Activated CD4-positive, alpha-beta T cell treated with anti-CD3 and anti-CD28 coated beads, Interleukin-2, amount 50 U/mL, for 48 hours (primary cell): ENCODE measurements at places on chromosomes 4 and X.
A peak's percentile ranks its signal among the peaks of the same experiment; 100 is the strongest.

DNA sequence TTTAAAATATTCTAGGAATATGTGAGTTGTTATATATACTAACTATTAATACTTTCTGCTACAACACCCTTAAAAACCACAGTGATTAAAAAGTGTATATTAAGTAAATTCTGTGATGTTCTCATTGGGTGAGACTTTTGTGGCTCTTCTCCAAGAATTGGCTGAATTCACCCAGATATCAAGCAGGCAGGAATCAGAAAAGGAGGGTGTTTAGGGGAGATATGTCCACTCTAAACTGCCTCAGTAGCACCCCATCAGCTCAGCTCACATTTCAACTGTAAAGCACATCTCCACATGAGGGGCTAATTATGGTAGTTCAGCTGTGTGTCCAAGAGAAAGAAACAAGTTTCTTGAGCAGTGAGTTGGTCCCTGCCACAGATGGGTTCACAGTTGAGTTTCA lies 165.0 kb downstream of the GALNTL6 start:
- no peak for DNase-seq

GRCh38 chr4:53752124-53752523 lies 160.8 kb upstream of the LNX1 start:
- no peak for DNase-seq

GRCh38 chr4:76365636-76366035 lies 55.3 kb downstream of the CCDC158 start:
- no peak for DNase-seq

- DNase-seq, result no peak
These were observed 76.8 kb downstream of the LNX1 start for GRCh38 chr4:53514509-53514908.

DNA sequence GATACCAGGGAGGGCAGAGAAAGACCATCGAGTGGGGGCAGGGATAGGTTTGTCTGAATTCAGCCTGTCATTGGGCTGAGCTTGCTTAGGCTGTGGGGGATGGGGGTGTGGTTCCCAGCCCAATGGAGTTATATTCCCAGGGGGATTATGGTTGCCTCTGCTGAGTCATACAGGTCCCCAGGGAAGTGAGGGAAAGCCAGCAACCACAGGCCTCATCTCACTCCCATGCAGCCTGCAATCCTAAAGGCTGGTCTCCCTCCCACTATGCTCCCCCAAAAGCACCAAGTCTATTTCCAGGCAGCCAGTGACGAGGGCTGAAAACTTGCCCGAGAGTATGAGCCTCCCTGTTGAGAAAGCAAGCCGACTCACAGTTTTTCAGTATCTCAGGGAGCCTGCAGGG lies 39.3 kb downstream of the AFM start:
- no peak for DNase-seq

GRCh38 chrX:38500141-38500540 lies 61.2 kb upstream of the TSPAN7 start:
- DNase-seq, result no peak

GRCh38 chr4:143281507-143282190 lies 55.0 kb upstream of the GAB1 start:
- DNase-seq, result no peak

DNA sequence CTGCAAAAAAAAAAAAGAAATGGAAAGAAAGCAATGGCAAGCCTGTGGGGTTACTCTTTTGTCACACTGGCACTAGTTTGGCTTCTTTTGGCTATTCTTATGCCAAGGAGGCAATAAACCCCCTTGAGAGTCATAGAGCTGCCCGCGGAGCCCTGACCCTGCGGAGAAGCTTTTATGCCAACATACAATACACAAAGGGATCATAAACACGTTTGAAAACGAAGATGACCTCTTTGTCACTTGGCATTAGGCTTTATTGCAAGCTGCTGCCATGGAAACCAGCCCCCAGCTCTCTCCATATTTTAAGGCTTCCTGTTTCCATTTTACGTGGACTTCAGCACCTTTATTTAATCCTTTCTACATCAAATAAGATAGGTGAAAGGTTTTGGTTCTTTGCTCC lies 7.6 kb downstream of the NEUROG2 start:
- no peak for DNase-seq

DNA sequence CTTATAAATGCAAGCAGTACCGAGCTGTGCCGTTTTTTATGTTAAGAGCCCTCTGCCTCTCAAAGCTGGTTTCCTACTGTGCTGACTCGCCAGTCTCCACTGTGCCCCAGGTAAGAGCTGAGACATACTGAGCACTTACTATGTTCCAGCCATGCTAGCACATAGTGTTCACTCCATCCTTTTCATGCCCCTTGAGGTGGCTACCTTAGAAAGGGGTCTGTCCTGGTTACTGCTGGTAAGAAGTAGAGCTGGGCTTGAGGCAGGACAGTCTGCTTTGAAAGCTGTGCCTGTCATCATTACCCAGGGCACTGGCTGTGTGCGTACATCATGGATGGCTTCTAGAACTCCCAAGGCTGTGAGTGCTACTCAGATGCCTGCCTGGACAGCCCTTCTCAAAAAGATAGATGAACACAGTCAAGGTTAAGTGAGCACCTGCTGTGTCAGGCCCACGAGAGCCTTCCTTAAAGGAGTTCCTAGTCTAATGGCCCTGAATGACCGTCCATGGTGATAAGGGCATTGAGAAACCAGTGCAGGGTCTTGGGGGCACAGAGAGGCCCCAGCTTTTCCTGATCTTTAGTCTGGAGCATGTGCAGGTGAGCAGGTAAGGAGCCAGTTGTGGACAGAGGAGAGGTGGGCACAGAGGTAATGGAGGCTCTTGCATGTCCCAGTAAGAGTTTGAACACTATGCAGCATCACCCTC lies 1.6 kb downstream of the STK32B start:
- no peak for DNase-seq

DNA sequence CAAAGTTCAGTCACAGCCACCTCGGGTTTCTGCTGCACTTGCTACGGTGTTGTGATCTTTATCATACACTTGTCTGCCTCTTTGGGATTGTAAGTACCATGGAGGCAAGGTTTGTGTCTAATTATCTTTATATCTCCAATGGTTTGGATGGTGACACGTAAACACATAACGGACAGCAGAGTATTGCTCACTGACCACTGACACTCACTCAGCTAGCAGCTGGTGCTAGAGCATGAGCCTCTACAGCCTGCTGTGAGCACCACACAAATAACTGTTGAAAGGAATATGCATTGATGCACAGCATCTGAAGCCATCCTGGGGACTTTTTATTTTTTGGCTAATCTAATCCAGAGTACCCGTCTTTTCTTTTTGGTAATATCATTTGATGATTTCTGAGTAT lies 156.0 kb downstream of the DCLK2 start:
- DNase-seq, result no peak

GRCh38 chr4:113447769-113448168 lies 313.8 kb downstream of the CAMK2D start:
- peak; percentile 27 for DNase-seq

- no peak for DNase-seq
These were observed 132.8 kb upstream of the FUNDC1 start for GRCh38 chrX:44675362-44676024.

GRCh38 chr4:123476089-123476488 lies 79.5 kb downstream of the SPRY1 start:
- DNase-seq, result no peak

DNA sequence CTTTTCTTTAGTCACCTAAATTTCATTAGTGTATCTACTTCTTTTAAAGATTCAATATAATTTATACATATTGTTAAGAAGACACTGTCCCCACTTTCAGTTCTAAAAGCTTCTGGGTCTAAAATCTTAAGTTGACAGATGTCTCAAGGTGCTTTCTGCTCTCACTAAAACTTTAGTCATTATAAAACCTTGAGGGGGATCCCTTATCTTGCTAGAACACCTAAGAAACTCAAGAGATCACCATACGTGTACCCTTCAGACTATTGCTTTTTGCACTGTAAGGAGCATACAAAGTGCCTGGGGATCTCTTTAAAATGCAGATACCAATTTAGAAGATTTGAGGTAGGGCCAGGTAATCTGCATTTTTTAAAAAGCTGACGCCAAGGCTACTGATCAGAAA lies 30.1 kb downstream of the CYBB start:
- DNase-seq, result no peak

GRCh38 chr4:105181259-105181658 lies 34.6 kb downstream of the TET2 start:
- DNase-seq, result no peak

- DNase-seq, result no peak
These were observed 130.3 kb downstream of the DIPK2B start for GRCh38 chrX:45070116-45071007.

DNA sequence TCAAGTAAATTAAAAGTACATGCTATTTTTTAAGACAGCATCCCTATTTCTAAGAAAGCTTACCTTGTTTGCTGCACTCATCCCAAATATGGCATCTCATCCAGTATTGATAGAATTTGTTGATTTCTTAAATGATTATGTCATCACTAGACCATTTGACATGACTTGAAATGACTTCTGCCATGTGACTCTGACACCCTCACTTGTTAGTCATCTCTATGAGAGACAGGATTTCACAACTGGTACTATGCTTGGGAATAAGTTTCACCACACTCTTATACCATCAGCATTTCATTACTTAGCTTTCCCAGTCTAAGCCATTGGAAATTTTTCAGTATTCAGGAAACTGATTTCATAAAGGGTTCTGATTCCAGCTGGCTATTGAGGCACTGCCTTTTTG lies 55.3 kb downstream of the TMPRSS11F start:
- DNase-seq, result no peak

GRCh38 chr4:21139327-21139726 lies 439.1 kb downstream of the PACRGL start:
- DNase-seq, result no peak

DNA sequence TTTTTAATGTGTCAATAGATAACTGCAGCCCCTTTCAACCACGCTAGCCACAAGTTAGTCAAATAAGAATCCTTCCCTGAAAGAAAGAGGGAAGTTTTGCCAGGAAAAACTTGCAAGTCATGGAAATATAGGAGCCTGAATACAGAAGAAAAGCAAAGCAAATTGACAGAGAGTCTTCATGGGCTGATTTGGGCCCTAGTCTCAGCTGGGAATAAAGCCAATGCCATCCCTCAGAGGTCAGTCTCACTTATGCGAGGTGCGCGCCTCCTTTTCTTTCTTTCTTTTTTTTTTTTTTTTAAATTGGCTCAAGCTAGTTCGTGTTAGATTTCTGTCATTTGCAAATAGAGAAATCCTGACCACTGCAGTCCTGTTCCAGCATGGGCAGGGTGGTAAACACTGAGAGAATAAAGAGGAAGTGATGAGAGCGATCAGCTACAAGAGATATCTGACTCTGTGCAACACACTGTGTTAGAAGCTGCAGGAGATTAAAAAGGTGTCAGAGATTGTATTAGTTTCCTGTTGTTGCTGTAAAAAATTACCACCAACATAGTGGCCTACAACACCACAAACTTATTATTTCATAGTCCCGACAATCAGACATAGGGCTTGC lies 299.7 kb downstream of the LDB2 start:
- DNase-seq, result no peak

- no peak for DNase-seq
These were observed 133.4 kb upstream of the TACR3 start for GRCh38 chr4:103853146-103853545.

DNA sequence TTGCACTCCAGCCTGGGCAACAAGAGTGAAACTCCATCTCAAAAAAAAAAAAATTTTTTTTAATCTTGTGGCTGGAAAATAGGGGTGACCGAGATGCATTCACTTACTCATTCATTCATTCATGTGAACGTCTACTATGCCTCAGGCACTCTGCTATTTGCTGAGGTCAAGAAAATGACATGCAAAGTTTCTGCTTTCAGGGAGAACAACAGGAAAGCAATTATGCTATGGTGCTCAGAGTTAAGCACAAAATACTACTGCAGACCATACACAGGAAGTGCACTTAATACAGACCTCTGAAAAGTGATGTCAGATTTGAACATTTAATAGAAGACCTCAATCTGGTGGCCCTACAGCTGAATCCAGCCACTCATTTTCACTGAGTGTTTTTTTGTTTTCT lies 59.6 kb upstream of the DUSP21 start:
- no peak for DNase-seq

DNA sequence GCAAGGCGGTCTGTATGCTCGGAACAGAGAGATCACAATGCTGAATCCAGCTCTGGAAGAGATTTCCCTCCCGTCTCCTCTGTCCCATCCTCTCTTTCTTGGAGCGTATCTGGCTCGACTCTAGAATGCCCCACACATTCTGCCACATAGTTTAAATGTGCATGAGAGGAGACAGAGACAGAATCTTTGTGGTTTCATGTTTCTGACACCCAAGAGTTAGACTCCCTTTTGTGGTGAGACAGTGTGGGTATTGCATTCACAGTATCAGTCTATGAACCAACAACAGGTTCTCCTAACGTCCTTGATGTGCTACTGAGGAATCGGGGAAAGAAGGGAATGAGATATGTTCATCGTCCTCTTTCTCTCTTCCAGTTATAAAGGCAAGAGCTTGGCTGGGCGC lies 25.3 kb downstream of the FAM47E start:
- no peak for DNase-seq

DNA sequence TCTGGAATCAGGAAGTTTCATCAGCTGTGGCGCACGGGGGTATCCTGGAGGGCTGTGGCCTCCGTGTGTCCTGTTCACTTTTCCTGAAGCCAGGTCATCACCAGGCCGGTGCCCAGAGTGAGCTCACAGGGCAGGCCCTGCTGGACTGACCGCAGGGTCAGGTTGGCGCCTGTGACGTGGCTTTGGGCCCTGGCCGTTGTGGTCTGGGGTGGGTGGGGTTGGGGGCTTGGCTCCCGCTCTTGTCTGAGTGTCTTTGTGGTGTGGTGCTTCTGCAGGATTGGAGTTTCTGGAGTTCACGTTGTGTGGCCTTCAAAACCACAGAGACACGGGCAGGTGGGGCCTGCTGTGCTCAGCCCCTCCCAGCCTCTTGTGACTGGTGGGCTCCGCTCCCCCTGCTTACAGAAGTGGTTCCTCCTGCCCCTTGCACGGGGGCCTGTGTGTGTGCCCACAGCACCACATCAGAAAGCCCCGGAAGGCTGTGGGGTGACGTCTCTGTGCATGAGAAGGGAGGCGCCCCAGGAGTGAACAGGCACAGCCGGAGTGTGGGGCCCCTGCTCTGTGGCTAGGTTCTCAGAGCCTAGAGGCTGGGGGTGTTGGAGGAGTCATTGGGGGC lies 9.5 kb downstream of the RGS12 start:
- peak; percentile 58 for DNase-seq

GRCh38 chr4:20196476-20196875 lies 55.2 kb upstream of the SLIT2 start:
- DNase-seq, result no peak

- DNase-seq, result no peak
These were observed 330.3 kb upstream of the EPHA5 start for GRCh38 chr4:66000510-66001117.
